Body of pancreas (tissue), 4 donors: ENCODE measurements at places on chromosomes 11 and 22.

DNA sequence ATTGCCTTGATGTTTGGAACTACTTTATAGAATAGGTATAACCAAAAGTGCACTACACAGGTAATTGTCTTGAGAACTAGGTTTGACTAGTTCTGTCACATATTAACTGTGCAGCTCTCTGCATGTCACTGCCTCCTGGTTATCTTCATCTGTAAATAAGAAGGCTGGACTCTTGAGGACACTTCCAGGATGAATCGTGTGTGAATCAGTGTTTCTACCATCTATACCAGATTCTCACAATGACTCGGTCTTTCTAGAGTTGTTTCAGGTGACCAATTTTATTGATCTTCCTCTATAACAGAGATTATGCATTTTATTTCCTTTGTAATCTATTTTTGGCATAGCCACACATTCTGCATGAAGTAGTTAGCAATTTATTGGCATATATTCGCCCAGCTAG lies 1181.0 kb upstream of the TENM4 start:
- DNase-seq: no peak

- DNase-seq: no peak
Measured at GRCh38 chr11:7907121-7907520, 23.9 kb downstream of the OR10A6 start.

DNA sequence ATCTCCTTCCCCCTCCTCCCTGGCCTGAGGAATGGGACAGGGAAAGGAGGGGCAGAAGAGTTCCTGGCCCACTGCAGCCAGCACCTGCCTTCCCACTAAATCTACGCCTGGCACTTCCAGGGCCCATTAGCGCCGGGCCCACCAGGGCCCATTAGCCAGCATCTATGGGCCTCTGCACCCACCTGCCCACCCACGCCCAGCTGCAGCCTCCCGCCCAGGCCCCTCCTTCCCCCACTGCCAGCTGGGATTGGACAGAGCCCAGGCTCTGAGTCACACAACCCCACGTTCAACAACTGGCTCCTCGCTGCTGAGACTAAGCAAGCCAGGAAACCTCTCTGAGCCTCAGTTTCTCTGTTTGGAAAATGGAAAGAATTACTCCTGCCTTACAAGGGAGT lies 48.7 kb downstream of the CYTH4 start:
- DNase-seq: no peak

DNA sequence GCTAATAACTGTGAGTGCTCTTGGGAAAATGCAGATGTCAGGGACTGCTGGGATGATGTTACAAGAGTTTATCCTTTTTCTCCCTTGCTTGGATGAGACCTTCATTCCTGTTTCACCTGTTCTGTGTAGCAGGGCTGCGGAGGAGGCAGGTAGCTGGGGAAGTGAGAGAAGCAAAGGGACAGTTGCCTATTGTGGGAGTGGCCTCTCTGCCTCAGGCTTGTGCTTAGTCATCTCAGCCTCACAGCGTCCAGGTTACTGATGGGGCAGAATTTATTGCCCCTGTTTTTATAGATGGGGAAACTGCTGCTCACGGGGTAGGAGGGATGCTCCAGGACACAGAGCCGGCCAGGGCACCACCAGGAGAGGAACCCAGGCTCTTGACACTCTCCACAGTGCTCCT lies 1.7 kb downstream of the STX3 start:
- DNase-seq: peak; percentile 65
